ENCODE measurements at places on chromosomes 5 and 9.

DNA sequence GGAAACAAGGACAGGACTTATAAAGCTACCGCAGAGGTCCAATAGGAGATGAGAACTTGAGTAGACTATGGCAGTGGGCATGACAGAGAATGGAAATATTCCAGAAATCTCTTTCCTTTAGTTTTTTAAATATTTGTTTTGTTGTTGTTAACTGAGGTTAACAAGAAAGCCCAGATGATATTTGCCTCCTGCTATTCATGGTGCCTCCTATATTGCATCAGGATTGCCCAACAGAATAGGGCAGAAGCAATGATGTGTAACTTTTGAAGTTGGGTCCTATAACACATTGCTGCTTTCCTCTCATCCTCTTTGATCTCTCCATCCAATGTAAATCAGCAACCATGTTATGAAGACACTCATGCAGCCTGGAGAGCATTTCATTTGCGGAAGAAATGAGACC lies 42.8 kb downstream of the PDE4D start:
- no peak for DNase-seq

DNA sequence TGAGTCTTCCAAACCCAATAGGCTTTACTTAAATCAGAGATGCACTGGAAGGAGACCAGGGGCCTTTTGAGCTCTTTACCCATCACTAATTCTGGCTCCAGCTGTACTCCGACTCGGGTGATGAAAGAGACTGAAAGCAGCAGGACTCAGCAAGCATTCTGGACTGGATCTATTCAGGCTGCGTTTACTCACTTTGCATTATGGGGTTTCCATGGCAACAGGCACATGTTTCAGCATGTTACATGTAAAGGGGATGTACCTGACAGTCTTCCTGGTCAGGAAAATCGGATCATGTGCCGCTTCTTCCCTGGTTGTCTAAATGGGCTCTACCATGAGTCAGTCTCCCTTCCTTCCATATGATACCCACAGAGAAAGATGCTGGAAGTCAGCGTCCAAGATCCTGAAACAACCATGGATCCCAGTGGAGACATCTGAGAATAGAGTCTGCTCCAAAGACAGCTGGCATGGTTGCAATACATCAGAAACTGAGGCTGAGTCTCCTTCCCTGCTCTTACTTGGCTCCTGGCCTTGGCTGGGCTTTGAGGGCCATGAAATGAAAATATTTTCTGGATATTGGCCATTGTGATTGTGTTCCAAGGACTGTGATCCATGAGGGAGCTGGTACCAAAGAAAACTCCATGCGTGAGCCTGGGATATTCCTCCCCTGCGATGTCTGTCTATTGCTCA lies 102.5 kb upstream of the TNC start:
- no peak for DNase-seq

DNA sequence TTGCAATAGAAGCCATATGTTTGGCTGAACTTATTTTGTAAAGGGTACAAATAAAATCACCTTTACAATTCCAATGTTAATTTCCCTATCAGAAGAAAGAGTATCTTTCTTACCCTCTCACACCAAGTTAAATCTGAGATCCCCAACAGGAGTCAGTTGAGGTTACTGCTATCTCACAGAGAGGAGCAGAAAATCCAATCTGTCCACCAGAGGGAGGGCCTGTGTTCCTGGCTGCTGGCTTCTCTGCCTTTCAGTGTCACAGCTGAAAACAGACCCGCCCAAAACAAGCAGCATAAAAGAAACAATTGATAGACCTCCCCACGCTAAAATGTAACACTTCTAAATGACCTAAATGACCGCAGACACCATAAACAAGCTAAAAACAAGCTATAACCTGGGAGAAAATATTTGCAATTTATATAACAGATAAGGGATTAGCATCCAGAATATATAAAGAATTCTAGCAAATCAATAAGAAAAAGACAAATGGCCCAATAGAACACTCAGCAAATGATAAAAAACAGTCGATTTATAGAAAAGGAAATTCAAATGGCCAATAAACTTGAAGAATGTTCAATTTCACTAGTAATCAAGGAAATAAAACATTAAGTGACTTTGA lies 24.5 kb upstream of the MVB12B start:
- DNase-seq, result peak; percentile 71

DNA sequence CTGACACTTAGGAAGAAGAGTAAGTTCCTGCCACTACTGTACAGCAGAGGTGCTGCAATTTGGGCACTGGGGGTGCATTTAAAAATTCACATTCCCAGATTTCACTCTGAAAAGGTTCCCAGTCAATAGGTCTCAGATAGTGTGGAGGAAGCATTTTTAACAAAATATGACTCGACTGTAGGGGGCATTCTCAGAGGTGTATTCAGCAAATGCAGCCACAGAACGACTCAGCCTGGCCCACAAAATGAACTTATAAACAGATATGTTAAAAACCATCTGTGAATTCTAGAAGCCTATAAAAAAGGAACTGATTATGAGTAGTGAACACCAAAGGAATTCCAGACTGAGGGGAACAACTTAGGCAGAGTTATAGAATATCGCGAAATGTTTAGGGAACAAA lies 31.1 kb downstream of the MLLT3 start:
- DNase-seq, result no peak

- DNase-seq, result no peak
Observed at GRCh38 chr5:133214153-133214820, 162.5 kb downstream of the HSPA4 start.

DNA sequence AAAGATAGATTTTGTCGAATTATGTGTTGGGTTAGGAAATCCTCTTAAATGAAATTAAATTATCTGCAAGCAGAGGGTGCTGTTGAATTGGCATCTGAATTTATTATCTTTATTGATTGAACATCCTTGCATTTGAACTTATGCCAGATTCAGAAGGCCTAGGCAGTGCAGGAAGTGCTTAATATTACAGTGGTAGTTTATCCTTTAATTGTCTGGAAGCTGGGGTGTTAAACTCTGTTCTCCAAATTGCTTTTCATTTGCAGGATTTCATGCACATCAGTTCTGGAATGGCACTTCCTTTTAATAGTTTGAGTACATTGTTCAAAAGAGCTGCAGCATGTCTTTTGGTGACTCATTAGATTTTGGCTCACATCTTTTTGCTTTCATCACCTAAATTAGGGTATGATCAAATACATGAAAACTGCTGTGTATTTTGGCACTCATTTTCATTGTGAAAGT lies 186.3 kb downstream of the KDM4C start:
- no peak for DNase-seq

DNA sequence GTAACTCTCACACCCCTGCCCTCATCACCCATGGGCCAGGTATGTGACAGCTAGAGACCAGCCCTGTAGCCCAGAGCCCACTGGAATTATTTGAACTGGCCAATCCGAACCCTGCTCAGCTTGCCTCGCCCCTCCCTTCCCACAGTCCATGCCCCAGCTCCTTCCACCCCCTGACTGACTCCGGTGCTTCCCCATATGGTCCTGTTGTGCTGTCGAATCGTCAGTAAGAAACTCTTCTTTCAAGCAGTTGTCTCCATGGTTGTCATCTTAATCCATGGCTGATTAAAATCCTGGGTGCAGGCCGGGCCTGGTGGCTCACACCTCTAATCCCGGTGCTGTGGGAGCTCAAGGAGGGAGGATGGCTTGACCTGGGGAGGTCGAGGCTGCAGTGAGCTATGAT lies 118.5 kb downstream of the COL23A1 start:
- no peak for DNase-seq

DNA sequence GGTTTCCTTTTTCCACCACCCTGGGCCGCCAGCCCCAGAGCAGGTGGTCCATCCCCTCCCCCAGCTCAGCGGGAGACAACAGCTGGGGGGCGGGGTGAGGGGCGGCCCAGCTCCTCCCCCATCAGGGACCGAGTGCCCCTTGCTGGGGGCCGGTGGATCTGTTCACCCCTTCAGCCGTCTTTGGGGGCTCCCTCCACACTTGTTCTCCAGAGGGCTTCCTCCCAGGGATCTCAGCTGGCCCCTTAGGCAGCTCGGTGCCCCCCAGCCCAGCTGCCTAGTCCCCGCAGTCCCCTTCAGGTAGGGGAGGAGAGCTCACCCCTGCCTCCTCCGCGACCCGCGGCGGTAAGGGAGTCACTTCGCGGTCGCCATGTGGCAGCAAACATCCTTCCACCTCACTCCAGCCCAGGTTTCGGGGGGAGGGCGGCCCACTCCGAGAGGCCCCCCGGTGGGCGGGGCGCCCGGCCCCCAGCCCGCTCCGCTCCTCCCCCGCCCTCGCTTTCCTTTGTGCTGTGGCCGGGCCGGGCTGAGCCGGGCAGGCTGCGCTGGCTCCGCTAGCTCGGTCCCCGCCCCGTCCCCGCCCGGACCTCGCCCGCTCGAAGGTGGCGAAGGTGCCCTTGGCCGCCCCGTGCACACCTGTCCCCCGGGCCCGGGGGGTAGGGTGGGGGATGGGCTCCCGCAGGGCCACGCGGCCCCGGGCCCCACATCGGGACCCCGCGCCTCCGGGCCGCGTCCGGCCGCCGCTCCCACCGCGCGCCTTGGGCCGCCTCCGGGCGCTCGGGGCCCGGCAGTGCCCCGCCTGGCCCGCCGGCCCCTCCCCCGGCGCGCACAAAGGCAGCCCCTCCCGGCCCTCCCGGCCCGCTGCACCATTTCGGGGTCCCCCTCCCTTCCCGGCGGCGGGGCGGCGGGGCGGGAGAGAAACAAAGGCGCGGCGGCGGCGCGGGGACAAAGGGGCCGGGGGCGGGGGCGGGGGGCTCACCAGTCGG lies 683 bp downstream of the DBN1 start:
- DNase-seq, result peak; percentile 42

GRCh38 chr5:179421144-179421901 lies 76.1 kb upstream of the ADAMTS2 start:
- no peak for DNase-seq

DNA sequence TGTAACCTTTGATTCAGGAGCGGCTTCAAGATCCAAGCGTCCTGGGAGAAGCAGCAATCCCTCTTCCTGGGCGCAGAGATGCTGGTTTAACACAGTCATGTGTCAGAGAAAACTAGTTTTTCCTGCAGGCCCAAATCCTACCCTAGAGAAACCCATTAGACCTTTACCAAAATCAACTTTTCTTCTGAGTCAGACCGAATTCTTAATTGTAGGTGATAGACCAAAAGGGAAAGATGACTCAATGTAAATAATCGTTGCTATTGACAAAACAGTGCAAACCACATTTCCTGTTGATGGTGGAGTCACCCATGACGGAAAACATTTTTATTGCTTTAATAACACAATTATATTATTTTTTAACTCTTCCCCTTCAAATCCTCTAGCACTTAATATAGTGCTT lies 40.1 kb downstream of the SLC1A1 start:
- no peak for DNase-seq

GRCh38 chr5:115639377-115639776 lies 13.5 kb upstream of the TMED7 start:
- no peak for DNase-seq

GRCh38 chr5:67842806-67843205 lies 372.8 kb upstream of the PIK3R1 start:
- DNase-seq, result no peak

DNA sequence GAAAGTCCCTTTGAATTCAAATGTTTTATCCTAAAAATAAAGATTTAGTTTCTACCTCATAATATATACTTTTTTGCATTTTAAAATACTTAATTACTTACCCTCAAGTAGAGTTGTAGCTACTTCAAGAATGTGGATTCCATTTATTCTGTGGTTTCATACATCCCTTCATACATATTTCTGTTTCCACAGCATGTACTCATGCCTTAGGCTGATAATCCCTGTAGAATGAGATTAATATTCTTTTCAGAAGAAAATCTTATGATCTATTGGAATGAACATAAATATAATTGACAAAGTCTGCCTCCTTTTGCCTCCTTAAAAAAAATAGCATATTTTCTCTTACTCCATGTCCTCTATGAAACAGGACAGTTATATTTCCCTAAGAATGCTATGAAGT lies 465.7 kb downstream of the DTWD2 start:
- no peak for DNase-seq

GRCh38 chr5:115414406-115415142 lies 118.1 kb upstream of the CCDC112 start:
- DNase-seq, result no peak

DNA sequence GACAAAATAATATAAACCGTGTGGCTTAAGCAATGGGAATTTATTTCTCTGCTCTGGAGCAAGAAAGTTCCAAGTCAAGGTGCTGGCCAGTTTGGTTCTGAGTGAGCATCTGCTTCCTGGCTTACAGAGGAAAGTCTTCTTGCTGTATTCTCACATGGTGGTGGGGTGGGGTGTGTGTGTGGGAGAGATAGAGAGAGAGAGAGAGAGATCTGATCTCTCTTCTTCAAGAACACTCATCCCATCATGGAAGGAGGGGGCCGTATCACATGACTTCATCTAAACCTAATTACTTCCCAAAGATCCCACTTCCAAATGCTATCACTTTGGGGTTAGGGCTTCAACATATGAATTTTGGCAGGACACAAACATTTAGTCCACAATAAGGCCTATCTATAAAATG lies 91.2 kb downstream of the PRR16 start:
- DNase-seq, result no peak

- DNase-seq, result no peak
Observed at GRCh38 chr5:180215783-180216630, 7.0 kb upstream of the RASGEF1C start.

DNA sequence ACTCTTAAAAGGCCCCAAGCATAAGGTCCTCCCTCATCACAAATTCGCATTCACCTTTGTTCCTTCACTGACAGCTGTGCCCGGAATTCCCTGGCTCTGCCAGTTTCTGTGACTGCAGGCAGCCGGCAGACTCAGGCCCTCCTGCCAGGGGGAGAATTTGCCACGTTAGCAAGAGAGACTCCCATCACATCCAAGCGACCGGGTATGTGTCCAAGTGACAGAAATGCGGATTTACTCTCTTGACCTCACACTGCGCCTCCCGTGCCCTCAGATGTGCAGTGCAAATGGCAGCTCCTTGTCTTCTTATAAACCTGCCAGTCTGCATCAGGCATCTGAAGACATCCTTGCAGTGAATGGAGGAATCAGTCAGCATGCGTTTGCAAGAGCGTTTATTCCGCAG lies 187.1 kb upstream of the WWC1 start:
- no peak for DNase-seq
